ENCODE measurements at places on chromosomes 16 and 17. TPM values are rescaled to one million over a fixed set of nuclear protein-coding genes. Genes with fewer than 3 reads are reported as not detected.

The NOL3 gene
- 52.4 TPM for total RNA-seq

The EPX gene
- not detected for total RNA-seq

The POLR3K gene
- total RNA-seq = 38.7 TPM

The SLC12A3 gene
- total RNA-seq = not detected

The CORO1A gene
- total RNA-seq = 3.4 TPM

The ACAP1 gene
- total RNA-seq = 1.9 TPM

The SPATA32 gene
- total RNA-seq = 0.17 TPM

The GUCY2D gene
- total RNA-seq = not detected

The RAB37 gene
- 1.0 TPM for total RNA-seq

The TBC1D3L gene
- 9.3 TPM for total RNA-seq

The CAPNS2 gene
- total RNA-seq = not detected

The ANTKMT gene
- 56.0 TPM for total RNA-seq

The SEZ6L2 gene
- 16.5 TPM for total RNA-seq

The GPRC5C gene
- total RNA-seq = 56.4 TPM

The HS3ST3B1 gene
- 0.28 TPM for total RNA-seq

The HCRT gene
- total RNA-seq = not detected

The IFT20 gene
- 56.4 TPM for total RNA-seq

The KRT17 gene
- total RNA-seq = 1.2 TPM

The ALKBH5 gene
- 56.7 TPM for total RNA-seq

The WNT3 gene
- 5.6 TPM for total RNA-seq

The TP53I13 gene
- total RNA-seq = 64.0 TPM

The CCL8 gene
- total RNA-seq = not detected

The TBC1D28 gene
- total RNA-seq = not detected

The PYY gene
- total RNA-seq = not detected

The NAGS gene
- 1.1 TPM for total RNA-seq

The C17orf58 gene
- total RNA-seq = 19.5 TPM

The ANKRD40CL gene
- total RNA-seq = not detected

The PYCARD gene
- total RNA-seq = 41.5 TPM

The CCL22 gene
- total RNA-seq = not detected

The UBALD2 gene
- 81.5 TPM for total RNA-seq

The HOXB8 gene
- total RNA-seq = 7.1 TPM

The TRAPPC1 gene
- 309 TPM for total RNA-seq

The MYO1D gene
- total RNA-seq = 1.5 TPM

The PRKCB gene
- total RNA-seq = 0.15 TPM

The MEOX1 gene
- not detected for total RNA-seq

The KRT40 gene
- not detected for total RNA-seq

The LRRC37A gene
- total RNA-seq = 0.75 TPM

The FNDC8 gene
- total RNA-seq = not detected

The EVPL gene
- total RNA-seq = 17.5 TPM

Data from A549 treated with CpdA at 1 μM for 4 hours (cell line).